Brain pericyte (primary cell): ENCODE measurements at places on chromosomes 1 and 21.
A peak's percentile ranks its signal among the peaks of the same experiment; 100 is the strongest.

GRCh38 chr1:205656236-205656635 is 24.1 kb downstream of the SLC45A3 start:
- DNase-seq, result no peak

- DNase-seq, result no peak
Measured at GRCh38 chr1:9853249-9853595, 29.5 kb upstream of the CLSTN1 start.

GRCh38 chr1:186272486-186272885 is 102.6 kb downstream of the TPR start:
- no peak for DNase-seq

DNA sequence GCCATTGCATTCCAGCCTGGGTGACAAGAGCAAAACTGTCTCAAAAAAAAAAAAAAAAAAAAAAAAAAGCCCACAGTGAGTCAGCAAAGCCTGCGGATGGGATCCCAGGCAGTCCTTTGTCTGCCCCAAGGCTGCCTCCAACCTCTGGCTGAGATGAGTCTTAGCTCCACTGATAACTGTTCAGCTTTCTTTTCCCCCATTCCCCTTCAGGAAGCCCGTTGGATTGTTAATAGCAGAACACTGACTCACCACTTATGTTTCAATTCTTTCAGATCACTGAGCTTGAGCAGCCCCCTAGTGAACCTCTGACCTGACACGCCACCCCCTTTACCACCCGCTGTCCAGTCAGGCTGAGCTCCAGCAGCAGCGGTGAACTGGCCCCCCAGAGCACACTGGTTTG is 57.5 kb downstream of the ERG start:
- no peak for DNase-seq

GRCh38 chr1:2891923-2892448 is 90.5 kb upstream of the TTC34 start:
- no peak for DNase-seq

GRCh38 chr1:54784066-54784465 is 17.1 kb downstream of the TTC22 start:
- DNase-seq, result no peak

DNA sequence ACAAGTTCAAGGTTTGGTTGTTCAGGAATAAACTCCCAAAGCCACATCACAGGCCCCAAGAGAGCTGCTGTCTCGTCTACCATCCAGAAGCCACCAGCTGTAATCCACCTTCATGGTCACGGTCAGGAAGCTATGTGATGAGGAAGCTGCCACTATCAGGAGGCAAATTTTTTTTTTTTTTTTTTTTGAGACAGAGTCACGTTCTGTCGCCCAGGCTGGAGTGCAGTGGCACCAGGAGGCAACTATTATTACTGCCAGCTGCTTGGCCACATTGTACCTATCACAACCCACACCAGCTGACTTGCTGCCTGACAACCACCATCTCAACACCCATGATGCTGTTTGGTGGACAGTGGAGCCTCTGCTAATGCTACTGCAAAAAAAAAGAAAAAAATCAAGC is 124.1 kb downstream of the OMA1 start:
- DNase-seq, result no peak

DNA sequence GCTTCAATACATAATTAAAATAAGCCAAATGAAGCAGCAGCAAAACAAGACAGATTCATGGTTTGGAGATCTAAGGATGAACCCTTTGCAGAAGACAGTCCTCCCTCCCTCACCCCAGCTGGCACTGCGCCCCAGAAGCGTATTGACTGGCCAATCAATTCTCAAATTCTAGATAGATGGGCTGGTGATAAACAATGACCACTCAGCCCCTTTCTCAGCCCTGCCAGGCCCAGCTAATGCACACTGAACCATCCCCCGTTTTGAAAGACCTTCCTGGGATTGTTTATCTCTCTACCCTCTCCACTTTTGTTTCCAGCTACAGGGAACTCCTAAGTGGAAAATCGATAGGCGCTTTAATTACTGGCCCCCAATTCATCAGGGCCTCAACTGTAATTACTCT is 29.0 kb downstream of the TNR start:
- DNase-seq, result no peak

DNA sequence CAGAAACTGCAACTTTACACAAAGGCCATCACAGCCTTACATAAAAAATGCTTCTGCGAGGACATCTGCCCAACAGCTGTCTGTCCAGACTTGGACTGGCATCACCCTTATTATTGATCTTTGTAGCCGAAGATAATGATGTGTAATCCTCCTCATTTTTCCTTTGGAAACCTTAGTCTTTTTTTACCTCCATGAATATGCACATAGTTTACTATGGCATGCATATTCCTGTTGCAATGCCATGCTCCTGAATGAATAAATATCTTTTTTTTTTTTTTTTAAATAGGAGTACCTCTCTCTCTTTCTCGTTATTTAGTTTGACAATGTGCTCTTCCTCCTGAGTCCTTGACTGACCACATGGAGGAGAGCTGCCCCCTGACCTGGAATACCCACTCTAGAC is 409.6 kb upstream of the USP24 start:
- no peak for DNase-seq

DNA sequence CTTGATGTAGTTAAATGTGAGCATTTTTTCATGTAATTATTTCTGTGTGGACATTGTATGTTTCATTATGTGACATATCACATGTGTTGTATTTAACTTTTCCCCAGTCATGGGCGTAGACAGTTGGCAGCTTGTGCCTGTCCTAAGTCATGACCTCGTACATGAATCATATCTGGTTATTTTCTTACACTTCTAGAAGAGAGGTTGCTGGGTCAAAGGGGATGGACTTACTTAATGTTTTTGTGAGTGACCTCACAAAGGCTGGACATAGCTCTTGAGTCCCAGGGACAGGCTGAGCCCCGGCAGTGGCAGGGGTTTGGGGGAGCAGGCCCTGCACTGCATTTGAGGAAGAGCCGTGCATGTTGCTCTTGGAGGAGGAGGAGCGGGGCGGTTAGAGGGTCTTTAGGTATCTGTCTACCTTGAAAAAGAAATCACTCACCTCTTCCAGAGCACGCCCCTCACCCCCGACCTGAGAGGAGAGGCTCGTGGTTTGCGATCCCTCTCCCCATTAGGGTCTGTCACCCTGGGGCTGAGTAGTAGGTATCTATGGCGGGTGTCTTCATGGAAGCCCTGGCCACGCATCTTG is 16.4 kb downstream of the IFNGR2 start:
- no peak for DNase-seq

DNA sequence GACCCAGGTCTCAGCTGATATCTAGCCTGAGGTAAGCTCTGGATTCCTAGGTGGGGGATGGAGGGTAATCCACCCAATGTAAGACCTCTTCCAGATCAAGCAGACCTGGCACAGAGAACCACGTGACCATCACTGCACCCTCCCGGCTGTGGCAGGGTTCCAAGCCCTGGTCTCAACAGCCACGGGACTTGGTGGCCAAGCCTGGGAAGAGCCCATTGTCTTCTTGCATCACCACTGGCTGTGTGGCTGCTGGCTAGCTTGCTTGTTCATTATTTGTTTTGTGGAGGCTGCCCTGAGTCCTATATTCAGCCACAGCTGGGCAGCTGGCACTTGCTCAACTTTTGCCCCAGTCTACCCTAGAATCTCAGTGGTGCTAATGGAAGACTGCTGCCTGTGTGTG is 24.1 kb upstream of the NFASC start:
- no peak for DNase-seq

- no peak for DNase-seq
Measured at GRCh38 chr1:246212013-246212412, 295.1 kb downstream of the SMYD3 start.

- no peak for DNase-seq
Measured at GRCh38 chr1:35568975-35569395, 4.1 kb upstream of the TFAP2E start.

- peak; percentile 36 for DNase-seq
Measured at GRCh38 chr1:223006917-223007648, 136.0 kb downstream of the TLR5 start.

- no peak for DNase-seq
Measured at GRCh38 chr1:218718206-218718605, 373.1 kb downstream of the TGFB2 start.

DNA sequence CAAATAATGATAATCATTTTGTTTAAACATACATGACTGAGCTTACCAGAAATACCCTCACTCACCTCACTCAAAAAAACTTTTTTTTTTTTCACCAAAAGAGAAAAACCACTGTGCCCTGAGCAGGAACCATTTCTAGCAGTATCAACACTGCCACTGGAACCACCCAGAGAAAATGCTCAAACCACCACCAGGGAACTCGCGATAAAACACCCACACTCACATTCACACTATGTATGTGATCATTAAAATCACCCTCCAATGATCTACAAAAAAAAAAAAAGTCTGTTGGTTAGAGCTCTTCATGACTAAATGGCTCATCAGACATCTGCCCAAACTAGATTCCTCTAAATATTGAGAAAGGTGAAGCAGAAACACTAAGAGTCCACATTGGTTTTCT is 11.5 kb downstream of the TIAM1 start:
- no peak for DNase-seq

GRCh38 chr1:101253976-101254674 is 17.3 kb downstream of the S1PR1 start:
- no peak for DNase-seq

DNA sequence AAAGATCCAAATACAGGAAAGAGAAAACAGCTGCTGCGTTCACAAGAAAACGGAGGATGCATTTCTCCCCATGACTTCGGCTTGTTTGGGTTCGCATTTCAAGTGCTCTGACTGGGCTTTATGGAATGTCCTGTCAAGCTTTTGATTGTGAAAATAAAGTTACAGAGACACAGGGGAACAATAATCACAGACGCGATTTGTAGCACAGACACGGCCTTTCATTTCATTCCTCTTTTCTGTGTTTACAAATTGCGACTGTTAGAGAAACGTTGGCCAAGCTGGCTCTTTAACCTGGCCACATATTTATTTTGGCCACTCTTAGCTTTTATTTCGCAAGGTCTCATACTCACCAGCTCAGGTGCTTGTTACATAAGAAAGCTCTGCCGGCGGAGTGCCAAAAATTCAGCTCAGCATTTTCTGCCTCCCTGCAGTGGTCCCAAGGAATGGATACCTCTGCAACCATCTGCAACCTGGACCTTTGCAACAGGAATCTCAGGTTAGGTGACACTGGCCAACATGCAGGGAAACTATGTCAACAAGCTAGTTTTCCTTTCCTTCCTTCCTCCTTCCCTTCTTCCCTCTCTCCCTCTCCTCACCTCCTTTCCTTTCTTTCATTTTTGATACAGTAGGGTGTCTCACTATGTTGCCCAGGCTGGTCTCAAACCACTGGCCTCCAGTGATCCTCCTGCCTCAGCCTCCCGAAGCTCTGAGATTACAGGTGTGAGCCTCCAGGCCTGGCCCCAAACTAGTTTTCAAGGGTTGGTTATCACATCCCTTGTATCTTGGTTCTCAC is 58.2 kb upstream of the SLC45A1 start:
- DNase-seq, result no peak

DNA sequence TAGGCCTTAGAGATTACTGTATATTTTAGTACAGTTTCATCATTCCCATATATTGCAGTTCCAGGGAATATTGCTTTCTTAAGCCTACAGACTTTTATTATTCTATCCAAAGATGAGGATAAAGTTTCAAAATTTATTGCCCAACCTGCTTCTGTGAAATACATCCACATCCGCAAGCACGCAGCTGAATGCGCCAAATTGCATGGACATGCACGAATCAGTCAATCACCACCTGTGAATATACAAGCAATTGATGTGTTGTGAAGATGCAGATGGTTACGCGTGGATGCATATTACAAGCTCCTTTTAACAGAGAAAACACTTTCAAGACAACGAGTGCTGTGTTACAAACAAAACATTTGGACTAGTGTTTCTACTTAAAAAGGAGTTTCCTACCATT is 577.8 kb upstream of the PLXNA2 start:
- no peak for DNase-seq

DNA sequence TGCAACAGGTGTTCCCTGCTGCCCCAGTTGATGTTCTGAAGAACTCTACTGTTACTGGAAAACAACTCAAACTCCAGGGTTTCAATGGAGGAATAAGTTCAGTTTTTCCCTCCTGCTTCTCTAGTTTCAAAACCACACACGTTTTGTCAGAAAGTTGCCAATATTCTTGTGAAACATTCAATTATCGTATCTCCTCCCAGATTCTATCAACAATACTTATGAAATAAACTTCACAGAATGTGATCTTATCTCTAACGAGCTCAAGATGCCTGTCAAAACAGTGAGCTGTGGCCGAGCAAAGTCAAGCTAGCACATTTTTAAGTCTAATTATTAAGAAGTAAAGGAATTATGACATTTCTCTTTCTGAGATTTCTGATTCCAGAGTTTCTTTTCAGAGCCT is 4.7 kb downstream of the OR2B11 start:
- no peak for DNase-seq

- no peak for DNase-seq
Measured at GRCh38 chr21:32214654-32215305, 64.1 kb downstream of the MIS18A start.

DNA sequence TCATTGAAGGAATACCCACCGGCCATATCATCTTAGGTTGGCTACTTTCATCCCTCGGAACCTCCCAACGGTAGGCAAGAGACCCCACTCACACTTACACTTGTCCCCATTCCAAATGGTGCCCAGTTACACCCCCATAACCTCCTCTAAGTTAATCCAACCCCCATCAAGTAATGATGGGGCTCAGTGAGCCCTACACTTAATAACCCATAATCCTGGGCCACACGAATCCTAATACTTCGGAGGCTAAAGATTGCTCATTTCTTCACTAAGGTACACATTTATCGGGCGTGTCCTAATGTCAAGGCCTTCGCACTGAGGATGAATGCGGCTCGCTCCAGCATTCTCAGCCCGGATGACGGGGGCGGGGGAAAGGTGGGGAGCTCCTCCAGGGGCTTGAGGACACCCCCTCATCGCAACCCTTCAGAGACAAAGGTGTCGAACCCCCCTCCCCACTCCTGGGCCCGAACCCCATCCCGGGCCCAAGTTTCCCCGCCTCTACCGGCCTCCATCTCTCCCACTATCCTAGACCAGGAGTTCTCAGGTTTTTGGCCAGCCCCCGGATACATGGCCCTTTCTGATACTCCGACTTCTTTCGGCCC is 435 bp downstream of the ILF2 start:
- no peak for DNase-seq
